ENCODE measurements at places on chromosomes 13 and 19.

DNA sequence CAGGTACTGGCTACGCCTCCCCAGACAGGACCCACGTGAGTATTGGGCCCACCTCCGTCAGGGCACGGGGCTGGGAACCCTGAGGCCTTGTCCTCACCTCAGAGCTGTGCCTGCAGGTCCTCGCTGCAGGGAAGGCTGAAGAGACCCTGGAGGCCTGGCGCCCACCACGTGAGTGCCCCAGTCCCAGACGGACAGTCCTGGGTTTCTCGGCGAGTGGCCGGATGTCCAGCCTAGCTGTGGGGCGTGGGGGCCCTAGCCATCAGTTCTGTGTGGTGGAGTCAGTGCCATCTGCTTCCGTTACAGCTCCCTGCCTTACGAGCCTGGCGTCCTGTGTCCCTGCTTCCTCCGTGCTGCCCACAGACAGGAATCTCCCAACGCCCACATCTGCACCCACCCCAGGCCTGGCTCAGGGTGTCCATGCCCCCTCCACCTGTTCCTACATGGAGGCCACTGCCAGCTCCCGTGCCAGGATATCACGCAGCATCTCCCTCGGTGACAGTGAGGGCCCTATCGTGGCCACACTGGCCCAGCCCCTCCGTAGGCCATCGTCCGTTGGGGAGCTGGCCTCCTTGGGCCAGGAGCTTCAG lies 7.8 kb upstream of the OVOL3 start:
- DNase-seq = no peak

GRCh38 chr13:66663711-66664110 lies 566.4 kb downstream of the PCDH9 start:
- DNase-seq = no peak

DNA sequence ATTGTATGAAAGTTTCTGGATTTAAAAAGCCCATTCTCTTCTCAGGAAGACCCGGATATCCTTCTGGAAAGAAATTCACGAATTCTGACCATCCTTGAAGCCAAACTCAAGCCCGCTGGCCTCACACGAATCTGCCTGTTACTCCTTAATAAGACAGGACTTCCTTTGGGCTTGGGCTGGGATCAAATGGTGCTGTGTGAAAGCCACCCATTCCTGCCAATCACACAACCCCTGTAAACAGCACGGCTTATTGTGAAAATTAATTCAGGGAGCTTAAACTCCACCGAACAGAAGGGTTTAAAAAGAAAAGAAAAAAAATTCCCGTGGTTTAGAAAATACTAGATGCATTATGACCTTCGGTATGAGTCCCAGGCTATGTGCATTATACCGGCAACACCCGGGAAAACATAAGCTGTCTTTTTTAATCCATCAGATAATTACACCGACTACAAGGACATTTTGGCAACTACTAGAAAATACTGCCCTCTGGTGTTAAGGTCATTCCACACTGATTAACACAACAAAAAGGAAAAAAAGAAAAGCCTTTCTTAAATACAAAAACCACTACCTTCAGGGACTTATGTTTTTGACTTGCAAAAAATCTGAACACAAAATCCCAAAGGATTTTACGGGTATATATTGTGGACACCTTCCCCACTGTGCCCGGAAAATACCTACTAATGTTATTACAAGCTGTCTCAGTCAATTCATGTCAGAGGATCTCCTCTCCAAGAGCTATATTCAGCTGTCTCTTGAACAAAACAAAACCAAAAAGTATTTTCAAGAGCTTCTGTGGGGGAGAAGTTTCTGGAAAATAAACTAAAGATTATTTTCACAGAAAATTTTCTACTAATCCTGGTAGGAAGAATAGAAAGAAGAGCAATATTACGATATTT lies 76.0 kb upstream of the LSM14A start:
- peak; percentile 28 for DNase-seq

- peak; percentile 69 for DNase-seq
Observed at GRCh38 chr19:3365836-3366752, at the start of gene NFIC. Gene NFIC (plus strand): TSS chr19:3366583. CDS start chr19:3366637, 54 bp downstream.

- DNase-seq = no peak
Observed at GRCh38 chr13:24851546-24851945, 87.6 kb downstream of the RNF17 start.

DNA sequence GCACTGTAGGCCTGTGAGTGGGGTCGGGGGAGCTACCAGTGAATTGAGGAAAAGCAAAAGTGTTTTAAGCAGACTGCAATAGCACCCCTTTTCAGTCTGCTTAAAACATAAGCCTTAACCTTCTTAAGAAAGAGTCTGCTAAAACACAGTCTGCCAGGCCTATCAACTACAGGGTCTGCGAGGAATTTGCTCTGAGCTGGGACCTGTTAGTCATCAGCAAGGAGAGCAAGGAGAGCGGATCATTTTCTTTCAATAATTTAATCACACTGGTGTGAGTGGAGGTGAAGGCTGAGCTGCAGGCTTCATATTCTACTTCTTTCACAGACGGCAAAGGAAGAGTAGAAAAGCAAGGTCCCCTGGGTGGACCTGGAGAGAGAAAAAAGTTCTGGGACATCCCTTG lies 342.7 kb downstream of the ENOX1 start:
- no peak for DNase-seq

Data from D721Med (cell line).